NB4 (cell line): ENCODE measurements at places on chromosomes 6 and 20.

GRCh38 chr6:113971741-113972140, 793 bp upstream of the HDAC2 start:
- DNase-seq, result peak; percentile 56

- DNase-seq, result peak; percentile 67
These were observed 3.8 kb downstream of the APCDD1L start for GRCh38 chr20:58511364-58511763.

DNA sequence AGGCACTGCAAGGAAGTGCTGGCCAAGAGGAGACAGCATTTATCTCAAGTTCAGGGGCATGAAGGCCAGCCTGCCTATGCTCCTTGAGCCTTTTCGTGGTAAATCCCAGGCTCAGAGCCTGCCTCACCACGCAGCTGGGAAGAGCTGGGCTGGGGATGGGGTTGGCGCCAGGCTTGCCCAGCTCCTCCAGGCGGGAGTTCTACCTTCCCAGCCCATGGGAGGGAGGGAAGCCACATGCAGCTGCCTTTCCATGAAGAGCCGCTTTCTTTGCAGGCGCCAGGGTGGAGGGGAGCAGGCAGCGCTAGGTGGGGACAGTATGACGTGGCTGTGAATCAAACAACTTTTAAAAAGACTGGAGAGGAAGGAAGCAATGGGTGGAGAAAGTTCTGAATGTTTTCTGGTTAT, 19.5 kb upstream of the SIRT5 start:
- DNase-seq, result no peak

GRCh38 chr6:1704711-1705110, 95.0 kb downstream of the FOXC1 start:
- DNase-seq, result no peak

- DNase-seq, result peak; percentile 12
These were observed 16.3 kb upstream of the OR2B6 start for GRCh38 chr6:27940766-27941165.
